HCT116 (cell line): ENCODE measurements at places on chromosomes 4 and X. TPM values are rescaled to one million over a fixed set of nuclear protein-coding genes. Genes with fewer than 3 reads are reported as not detected.

DNA sequence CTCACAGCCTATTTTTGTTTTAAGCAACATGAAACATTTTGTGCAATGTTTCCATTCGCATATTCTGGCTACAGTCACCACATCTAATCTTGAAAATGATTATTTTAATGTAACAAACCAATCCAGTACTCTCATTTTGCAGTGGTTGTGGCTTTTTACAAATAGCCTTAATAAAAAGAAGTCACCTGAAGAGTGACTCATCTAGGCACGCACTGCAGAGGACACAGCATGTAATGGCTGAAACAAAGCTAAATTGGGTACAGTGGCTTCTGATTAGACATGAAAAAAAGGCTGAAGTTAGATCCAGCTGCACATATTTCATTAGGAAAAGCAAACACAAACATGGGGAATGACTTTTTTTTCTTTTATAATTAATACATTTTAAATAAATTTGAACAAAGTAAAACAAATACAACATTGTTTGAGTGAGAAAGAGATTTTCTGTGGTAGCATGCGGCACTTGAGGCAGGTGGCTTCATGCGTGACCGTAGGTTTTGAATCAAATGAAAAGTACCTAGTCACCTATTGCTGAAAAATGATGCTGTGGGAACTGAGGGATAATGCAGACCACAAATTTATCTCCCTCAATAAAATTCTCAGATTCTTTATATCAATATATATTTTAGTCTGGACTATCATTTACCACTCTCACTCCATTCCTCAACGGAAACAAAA is 240.8 kb upstream of the DDX53 start:
- no peaks in the 10 kb centered on the region for H3K27me3 ChIP-seq
- no peaks in the 10 kb centered on the region for H3K4me1 ChIP-seq
- no peak for DNase-seq
- H3K36me3 ChIP-seq = no peaks in the 10 kb centered on the region

The NPFFR2 gene
- total RNA-seq = not detected

The ZFYVE28 gene
- 19.2 TPM for total RNA-seq

DNA sequence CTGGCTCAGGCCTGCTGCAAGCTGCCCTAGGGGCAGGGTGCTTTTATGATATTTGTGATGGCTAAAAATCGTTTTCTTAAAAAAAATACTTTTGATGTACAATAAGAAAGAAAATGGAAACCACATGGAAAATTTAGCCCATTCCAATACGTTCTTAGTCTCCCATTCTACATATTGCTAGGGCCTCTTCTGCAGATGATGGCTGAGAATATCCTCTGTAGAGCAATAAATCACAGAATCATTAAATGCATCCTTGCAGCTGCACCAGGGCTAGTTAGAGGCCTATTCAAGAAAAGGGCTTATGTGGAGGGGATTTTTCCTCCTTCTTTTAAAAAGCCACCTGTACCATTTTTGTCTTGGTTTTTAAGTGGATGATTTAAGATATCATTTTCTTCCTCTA is 97.6 kb upstream of the C1GALT1C1 start:
- H3K27me3 ChIP-seq = no peaks in the 10 kb centered on the region
- no peak for DNase-seq
- H3K4me3 ChIP-seq = no peak overlapping the region
- H3K27ac ChIP-seq = no peak overlapping the region
- no peaks in the 10 kb centered on the region for H3K4me1 ChIP-seq

DNA sequence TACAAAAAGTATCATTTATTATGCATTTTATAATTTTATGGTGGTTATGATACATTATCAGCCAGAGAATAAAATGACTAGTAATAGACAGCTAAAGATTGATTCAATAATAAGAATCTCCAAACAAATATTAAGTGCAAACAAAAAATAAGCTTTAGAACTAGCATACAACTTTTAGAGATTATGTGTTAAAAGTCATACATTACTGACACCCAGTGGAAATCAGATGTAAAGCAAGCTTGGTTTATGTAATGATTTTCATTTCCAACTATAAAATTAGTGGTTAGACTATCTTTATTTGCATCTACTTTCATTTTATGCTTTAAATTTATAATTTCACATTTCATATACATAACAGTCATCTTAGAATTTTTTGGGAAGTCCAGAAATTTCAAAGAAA is 57.7 kb downstream of the IL13RA2 start:
- no peaks in the 10 kb centered on the region for H3K4me1 ChIP-seq
- H3K27me3 ChIP-seq = no peaks in the 10 kb centered on the region
- no peak overlapping the region for H3K27ac ChIP-seq
- DNase-seq = no peak
- H3K4me3 ChIP-seq = no peak overlapping the region
- H3K36me3 ChIP-seq = no peaks in the 10 kb centered on the region

The PDGFRA gene
- total RNA-seq = 0.25 TPM

DNA sequence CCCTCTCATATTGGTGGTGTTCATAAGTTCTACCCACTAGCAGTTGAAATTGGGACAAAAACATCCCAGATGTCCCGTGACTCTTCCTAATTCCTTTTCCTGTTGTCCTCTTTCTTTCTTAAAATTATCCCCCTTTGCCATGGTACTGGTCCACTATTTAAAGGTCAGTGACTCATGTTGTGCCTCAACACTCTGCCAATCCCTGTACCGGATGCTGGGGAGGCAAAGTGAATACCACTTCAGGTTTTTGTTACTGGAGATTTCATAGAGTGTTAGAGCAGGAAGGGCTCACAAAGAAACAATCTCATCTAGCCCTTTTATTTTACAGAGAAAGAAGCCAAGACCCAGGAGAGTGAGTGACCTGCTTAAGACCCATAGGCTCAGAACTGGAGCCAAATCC is 24.6 kb downstream of the SEPTIN11 start:
- H3K4me1 ChIP-seq = peaks cover 17% of the 10 kb centered on the region; the same call in 1 of the 2 replicates
- no peak for DNase-seq
- no peaks in the 10 kb centered on the region for H3K27me3 ChIP-seq
- H3K27ac ChIP-seq = no peak overlapping the region
- no peak overlapping the region for H3K4me3 ChIP-seq

The MAGEB1 gene
- total RNA-seq = 0.69 TPM

The PAGE4 gene
- total RNA-seq = not detected

DNA sequence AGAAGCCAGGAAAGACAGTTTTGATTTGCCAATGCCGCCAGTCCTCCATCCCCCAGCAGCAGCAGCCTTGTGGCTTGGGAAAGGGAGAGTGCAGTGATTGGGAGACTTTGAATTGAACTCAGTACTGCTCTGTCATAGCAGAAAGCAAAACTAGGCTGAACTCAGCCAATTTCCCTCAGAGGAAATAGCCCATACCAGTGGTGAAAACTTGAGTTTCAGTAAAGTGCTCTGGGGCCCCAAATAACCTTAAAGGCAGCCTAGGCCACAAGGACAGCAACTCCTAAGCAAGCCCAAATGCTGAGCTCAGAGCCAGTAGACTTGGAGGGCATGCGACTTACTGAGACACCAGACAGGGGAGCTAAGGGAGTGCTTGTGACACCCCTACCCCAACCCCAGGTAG is 2.0 kb upstream of the PROM1 start:
- DNase-seq = no peak
- no peak overlapping the region for H3K27ac ChIP-seq
- peaks cover 10% of the 10 kb centered on the region; the same call in 1 of the 2 replicates for H3K4me1 ChIP-seq

GRCh38 chr4:78864405-78865024 is 74.7 kb downstream of the PAQR3 start:
- DNase-seq = peak; percentile 64
- H3K4me1 ChIP-seq = no peaks in the 10 kb centered on the region
- no peak overlapping the region for H3K4me3 ChIP-seq
- H3K36me3 ChIP-seq = no peaks in the 10 kb centered on the region

The GUCY1A1 gene
- not detected for total RNA-seq

GRCh38 chrX:107454302-107454701 is 4.8 kb downstream of the FRMPD3 start:
- DNase-seq = peak; percentile 55
- H3K27ac ChIP-seq = no peak overlapping the region; the same call in 1 of the 2 replicates
- H3K4me1 ChIP-seq = peaks cover 10% of the 10 kb centered on the region
- H3K36me3 ChIP-seq = no peaks in the 10 kb centered on the region
- no peak overlapping the region for H3K4me3 ChIP-seq

The TMEM150C gene
- total RNA-seq = 1.2 TPM

DNA sequence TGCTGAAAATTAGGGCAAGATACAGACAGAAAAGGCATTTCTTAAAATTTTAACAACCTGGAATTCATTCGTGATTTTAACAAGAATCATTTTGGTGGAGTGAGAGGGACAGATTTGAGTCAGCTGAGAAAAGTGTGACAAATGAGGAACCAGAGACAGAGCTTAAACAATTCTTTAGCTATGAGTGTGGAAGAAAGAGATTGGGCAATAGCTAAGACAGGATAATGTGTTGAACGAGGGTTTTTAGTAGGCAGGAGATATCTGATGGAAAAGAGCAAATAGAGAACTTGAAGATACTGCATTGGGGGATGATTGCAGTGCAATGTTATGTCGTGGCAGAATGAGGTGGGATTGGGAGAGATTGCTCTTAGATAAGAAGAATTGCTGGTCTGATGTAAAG is 164.2 kb upstream of the SPRY1 start:
- DNase-seq = no peak
- no peaks in the 10 kb centered on the region for H3K4me1 ChIP-seq
- H3K4me3 ChIP-seq = no peak overlapping the region
- no peaks in the 10 kb centered on the region for H3K27me3 ChIP-seq
- no peaks in the 10 kb centered on the region for H3K36me3 ChIP-seq

GRCh38 chr4:152221816-152222516 is 313.9 kb downstream of the FBXW7 start:
- no peak overlapping the region for H3K4me3 ChIP-seq
- H3K36me3 ChIP-seq = no peaks in the 10 kb centered on the region
- H3K27me3 ChIP-seq = no peaks in the 10 kb centered on the region
- no peak overlapping the region for H3K27ac ChIP-seq
- H3K4me1 ChIP-seq = no peaks in the 10 kb centered on the region

DNA sequence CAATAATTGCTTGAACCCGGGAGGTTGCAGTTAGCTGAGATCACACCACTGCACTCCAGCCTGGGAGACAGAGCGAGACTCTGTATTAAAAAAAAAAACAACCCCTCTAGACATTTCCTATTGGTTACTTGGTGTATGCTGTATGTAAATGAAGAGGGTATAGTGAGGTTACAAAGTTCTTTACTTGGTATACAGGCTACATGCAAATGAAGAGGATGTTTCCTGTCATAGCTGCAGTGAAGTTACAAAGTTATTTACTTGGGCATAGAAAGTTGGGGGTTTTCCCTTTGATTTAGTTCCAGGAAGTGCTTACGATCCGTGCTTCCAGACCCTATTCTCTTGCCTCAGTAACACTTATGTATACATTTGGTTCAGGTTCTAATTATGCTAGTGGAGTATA is 38.4 kb upstream of the CLNK start:
- no peaks in the 10 kb centered on the region for H3K36me3 ChIP-seq
- no peak for DNase-seq
- no peak overlapping the region for H3K27ac ChIP-seq
- no peak overlapping the region for H3K4me3 ChIP-seq
- H3K27me3 ChIP-seq = no peaks in the 10 kb centered on the region

DNA sequence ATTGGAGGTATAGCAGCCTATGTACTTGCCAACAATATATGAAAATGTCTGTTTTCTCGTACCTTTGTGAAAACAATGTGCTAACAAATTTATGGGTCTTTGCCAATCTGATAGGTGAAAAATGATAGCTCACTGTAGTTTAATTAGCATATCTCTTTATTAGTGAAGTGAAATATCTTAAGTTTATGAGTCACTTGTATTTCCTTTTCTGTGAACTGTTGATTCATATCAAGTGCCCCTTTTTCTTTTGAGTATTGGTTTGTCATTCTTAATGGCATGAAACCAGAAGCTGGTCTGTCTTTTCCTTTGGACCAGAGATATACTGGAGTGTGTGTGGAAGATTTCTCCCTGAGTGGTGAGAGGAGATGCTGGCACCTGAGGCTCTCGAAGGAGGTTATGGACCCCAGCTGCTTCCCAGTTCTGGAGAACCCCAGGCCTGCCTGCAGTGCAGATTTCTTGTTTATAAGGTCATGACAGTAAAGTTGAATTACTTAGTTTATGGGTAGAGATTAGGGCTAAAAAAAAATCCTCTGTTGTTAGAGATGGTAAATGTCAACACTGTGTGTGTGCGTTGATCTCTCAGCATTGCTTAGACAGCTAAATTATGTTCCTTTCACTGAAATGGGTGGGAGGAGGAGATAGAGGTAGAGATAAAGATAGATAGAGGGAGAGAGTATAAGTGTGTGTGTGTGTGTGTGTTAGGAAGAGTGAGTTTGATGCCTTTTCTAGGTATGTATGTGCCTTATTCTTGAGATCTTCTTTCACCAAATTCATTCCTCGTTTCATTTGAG is 89.9 kb downstream of the REPS2 start:
- no peaks in the 10 kb centered on the region for H3K27me3 ChIP-seq
- no peak overlapping the region for H3K27ac ChIP-seq
- no peaks in the 10 kb centered on the region for H3K36me3 ChIP-seq
- DNase-seq = no peak

GRCh38 chrX:43969504-43970501 is 3.4 kb downstream of the NDP start:
- no peaks in the 10 kb centered on the region for H3K27me3 ChIP-seq
- H3K27ac ChIP-seq = no peak overlapping the region
- peaks cover 16% of the 10 kb centered on the region for H3K4me1 ChIP-seq
- H3K4me3 ChIP-seq = no peak overlapping the region
- H3K36me3 ChIP-seq = no peaks in the 10 kb centered on the region

DNA sequence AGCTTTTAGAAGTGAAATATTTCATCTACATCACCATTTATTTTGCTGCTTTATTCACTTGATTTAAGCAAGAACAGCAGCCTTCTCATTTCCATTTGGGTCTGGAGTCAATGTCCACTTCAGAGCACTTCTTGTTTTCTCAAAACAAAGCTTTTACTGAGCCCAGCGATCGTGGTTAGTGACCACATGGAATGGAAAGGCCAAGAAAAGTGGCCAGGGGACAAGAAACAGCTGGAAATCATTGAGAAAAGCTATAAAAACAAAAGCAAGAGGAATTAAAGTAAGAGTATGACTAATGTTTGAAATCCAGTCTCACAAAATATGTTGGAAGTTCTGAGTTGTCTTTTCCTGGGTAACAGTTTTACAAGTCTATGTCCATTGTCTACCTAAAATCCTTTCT is 328.4 kb upstream of the INTU start:
- no peak overlapping the region for H3K4me3 ChIP-seq
- H3K27me3 ChIP-seq = no peaks in the 10 kb centered on the region
- H3K36me3 ChIP-seq = no peaks in the 10 kb centered on the region
- no peaks in the 10 kb centered on the region for H3K4me1 ChIP-seq

DNA sequence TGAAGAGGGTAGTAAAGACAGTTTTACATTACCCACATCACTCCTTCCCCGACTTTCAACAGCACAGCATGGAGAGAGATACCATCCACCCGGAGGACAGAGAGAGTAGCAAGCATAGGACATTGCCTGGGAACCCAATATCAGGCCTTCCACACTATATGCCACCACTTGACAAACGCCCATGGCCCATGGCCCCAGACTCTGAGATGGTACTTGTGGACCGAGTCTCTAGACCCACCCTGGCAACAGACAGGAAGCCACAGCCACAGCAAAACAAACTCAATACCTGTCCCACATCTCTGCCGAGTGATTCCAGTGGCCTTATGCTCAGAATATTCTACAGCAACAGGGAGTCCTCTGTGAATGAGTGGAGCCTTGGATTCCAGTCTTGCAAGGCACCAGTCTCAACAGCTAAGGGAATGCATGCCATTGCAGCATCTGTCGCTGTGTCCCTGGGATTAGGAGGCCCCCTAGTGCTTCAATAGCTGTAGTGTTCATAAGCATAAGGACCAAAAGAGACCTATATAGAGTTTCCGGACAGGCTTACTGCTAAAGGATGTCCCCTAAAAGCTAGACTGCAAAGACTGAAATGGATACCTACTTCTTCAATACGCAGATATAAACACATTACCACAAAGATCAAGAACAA is 14.7 kb upstream of the CT55 start:
- H3K27me3 ChIP-seq = no peaks in the 10 kb centered on the region
- no peaks in the 10 kb centered on the region for H3K36me3 ChIP-seq
- no peaks in the 10 kb centered on the region for H3K4me1 ChIP-seq
- H3K27ac ChIP-seq = no peak overlapping the region
